ENCODE measurements at places on chromosomes 7 and 10.

DNA sequence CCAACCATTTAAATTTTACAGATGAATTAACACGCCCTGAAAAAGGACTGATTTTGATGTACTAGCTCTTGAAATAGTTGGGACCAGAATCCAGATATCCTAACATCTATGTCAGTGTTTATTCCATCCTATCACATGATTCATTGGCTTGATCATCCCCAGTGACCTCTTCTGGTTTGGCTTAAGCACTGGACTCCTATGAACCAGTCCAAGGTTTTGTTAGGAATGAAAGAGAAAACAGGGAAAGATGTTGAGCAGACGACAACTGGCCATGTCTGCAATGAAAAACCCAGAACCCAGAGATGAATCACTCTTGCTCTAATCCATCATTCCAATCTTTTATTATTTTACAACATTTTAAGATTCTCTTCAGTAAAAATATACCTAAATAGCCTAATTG, 1080.9 kb downstream of the SORCS1 start:
- H3K4me1 ChIP-seq = no peaks in the 10 kb centered on the region
- no peak for DNase-seq
- H3K27me3 ChIP-seq = no peaks in the 10 kb centered on the region

- no peak overlapping the region for H3K27ac ChIP-seq
- DNase-seq = no peak
- no peaks in the 10 kb centered on the region for H3K27me3 ChIP-seq
- no peak overlapping the region for H3K4me3 ChIP-seq
- H3K4me1 ChIP-seq = no peaks in the 10 kb centered on the region
Measured at GRCh38 chr7:85078181-85078580, 108.7 kb downstream of the SEMA3D start.

DNA sequence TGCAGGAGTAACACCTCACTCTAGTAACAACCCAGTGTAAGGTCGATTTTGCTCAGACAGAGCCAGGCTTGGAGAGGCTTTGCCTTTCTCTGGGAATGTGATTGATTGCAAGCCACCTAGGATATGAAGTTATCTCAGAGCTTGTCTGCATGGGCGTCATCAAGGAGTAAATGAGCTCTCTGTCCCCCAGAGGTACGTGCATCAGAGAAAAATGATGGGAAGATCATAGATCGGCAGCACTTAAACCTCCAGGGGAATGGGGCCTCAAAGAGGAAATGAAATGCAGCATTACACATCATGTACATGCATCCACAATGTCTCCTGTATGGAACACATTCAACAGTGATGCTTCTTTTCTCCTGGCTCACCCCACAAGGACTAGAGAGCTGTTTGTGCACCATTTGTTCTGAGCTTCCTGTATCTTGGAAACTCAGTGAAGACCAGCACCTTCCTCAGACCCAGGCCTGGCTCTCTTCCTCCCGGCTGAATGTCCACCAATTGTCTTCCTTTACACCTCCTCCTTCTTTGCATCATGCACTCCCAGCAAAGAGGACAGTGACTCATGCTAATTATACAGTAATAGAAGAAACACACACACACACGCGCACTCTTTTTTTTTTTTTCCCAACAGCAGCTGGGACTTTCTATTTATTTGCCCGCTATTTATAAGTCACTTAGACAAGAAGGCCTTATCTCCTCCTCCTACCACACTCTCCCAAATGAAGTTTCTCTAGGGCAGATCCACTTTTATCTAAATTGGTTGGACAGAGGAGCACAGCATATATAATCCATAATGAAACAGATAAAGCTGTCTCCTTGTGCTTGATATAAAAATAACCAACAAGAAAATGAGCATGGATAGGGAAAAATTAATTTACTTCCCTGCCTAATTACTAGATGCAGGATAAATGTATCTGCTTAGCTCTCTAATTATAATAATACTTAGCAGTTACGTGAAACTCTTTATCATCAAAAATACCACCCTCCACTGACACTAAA, 990.7 kb downstream of the CCSER2 start:
- H3K4me1 ChIP-seq = no peaks in the 10 kb centered on the region
- no peaks in the 10 kb centered on the region for H3K27me3 ChIP-seq

- no peaks in the 10 kb centered on the region for H3K27me3 ChIP-seq
- H3K4me3 ChIP-seq = no peak overlapping the region
- H3K36me3 ChIP-seq = no peaks in the 10 kb centered on the region
- no peaks in the 10 kb centered on the region for H3K4me1 ChIP-seq
- H3K27ac ChIP-seq = no peak overlapping the region
Measured at GRCh38 chr7:43847496-43847895, 21.8 kb downstream of the MRPS24 start.

DNA sequence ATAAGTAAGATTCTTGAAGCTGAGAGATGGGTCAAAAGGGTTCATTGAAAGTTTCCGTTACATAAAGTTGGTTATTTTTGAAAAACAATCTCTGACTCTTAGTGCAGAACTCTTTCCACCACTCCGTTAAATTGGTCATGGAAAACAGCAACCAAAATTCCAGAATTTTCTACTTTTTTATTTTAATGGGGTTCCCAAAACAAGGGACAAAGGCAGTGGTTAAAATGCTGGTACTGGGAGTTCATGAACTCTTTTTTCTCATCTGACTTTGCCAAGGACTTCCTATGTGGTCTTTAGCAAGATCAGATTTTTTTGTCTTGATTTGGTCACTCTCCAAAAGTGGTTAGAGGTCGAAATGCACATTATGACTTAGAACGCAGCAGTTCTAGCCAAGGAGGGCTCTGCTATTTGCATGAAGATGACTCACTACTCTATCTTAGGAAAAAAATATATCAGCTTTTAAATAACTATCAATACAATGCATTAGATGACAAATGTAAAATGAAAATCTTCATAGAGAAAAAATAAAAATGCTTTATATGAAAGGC, 145.7 kb downstream of the REEP3 start:
- no peak overlapping the region for H3K27ac ChIP-seq
- DNase-seq = no peak
- no peaks in the 10 kb centered on the region for H3K36me3 ChIP-seq

- H3K36me3 ChIP-seq = peaks cover 65% of the 10 kb centered on the region
- no peaks in the 10 kb centered on the region for H3K27me3 ChIP-seq
- H3K27ac ChIP-seq = no peak overlapping the region
- no peak overlapping the region for H3K4me3 ChIP-seq
- no peak for DNase-seq
Measured at GRCh38 chr7:130037703-130038102, 13.5 kb downstream of the ZC3HC1 start.

DNA sequence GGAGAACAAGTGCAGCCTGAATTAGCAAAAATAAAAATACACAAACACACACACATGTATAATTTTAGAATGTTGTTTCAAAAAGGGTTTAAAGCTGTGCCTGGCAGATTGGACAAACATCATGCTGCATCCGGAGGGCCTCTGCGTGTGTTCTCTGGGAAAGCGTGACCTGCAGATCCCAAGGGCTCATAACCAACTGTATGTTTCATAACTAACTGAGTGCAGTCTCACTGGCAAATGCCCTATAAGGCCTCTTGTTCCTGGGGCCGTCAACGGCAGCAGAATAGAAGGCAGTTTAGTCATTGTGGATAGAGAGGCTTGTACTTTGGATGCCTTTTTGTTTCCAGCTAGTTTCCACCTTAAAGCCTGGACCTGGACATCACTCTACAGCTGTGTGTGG, 243.8 kb upstream of the KIAA1217 start:
- H3K27me3 ChIP-seq = no peaks in the 10 kb centered on the region
- H3K4me3 ChIP-seq = no peak overlapping the region
- H3K4me1 ChIP-seq = no peaks in the 10 kb centered on the region
- H3K27ac ChIP-seq = no peak overlapping the region

GRCh38 chr7:31051598-31052486, at the start of gene ADCYAP1R1:
ADCYAP1R1 (plus strand) TSS chr7:31052308; CDS start chr7:31063265, 10,957 bp downstream.
- H3K4me1 ChIP-seq = peaks cover 14% of the 10 kb centered on the region
- H3K27me3 ChIP-seq = peaks cover 54% of the 10 kb centered on the region
- peak within 1 kb of the TSS; percentile 1 for H3K4me3 ChIP-seq
- H3K36me3 ChIP-seq = no peaks in the 10 kb centered on the region
- no peak for DNase-seq

- H3K4me3 ChIP-seq = peak overlapping the region; percentile 97
- no peaks in the 10 kb centered on the region for H3K36me3 ChIP-seq
- H3K27me3 ChIP-seq = no peaks in the 10 kb centered on the region
- peak overlapping the region; percentile 100 for H3K27ac ChIP-seq
- peaks cover 4% of the 10 kb centered on the region for H3K4me1 ChIP-seq
Measured at GRCh38 chr10:91410638-91411371, 661 bp downstream of the HECTD2 start.

DNA sequence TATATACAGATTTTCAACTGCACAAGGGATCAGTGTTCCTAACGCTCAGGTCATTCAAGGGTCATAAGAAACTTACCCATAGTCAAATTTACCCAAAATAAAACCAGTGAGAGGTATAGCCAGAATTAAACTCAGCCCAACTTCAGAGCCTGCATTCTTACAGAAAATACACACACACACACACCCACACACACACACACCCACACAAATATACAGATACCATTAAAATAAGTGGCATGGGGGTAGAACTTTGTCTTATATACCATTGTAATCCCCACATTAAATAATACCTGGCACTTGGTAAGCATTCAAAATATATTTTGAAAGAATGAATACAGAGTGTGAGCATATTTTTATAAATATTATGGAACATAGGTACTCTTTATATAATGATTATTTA, 93.8 kb downstream of the CHCHD3 start:
- H3K36me3 ChIP-seq = no peaks in the 10 kb centered on the region
- H3K4me3 ChIP-seq = no peak overlapping the region
- H3K27me3 ChIP-seq = no peaks in the 10 kb centered on the region
- DNase-seq = no peak

GRCh38 chr7:22481726-22482125, 18.3 kb downstream of the STEAP1B start:
- no peaks in the 10 kb centered on the region for H3K27me3 ChIP-seq
- no peak overlapping the region for H3K27ac ChIP-seq
- H3K4me3 ChIP-seq = no peak overlapping the region
- H3K36me3 ChIP-seq = no peaks in the 10 kb centered on the region

DNA sequence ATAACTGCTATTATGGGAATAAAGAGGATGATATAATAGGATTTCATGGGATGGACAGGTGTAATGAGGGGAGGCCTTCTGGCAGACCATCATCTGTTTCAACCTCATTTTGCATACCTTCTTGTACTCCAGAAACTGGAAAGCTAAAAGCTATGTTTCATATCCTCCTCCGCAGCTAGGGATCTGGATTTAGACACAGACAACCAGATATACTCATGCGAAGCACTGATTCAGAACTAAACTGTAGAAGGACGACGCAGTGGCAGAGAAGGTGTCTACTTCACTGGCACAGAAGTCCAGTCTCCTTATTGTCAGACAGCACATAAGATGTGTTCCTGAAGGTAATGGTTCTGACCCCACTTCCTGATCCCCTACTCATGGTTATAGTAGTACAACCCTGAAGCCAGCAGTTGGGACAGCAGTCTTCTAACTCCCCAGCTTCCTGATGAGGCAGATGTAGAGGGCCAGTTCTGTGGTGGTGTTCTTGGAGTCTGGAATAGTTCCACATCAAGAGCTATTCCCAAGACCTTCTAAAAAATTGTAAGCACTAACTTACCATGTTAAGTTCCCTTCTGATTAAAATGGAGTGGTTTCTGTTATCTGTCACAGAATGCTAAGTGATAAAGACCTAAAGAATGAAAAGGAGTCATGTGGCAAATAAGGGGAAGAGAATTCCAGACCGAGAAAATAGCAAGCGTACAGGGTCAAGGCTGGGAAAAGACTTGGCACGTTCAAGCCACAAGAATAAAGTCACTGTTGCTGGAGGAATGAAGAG, 550.3 kb downstream of the GRM8 start:
- no peak overlapping the region for H3K4me3 ChIP-seq
- no peak overlapping the region for H3K27ac ChIP-seq
- H3K27me3 ChIP-seq = no peaks in the 10 kb centered on the region
- no peak for DNase-seq

DNA sequence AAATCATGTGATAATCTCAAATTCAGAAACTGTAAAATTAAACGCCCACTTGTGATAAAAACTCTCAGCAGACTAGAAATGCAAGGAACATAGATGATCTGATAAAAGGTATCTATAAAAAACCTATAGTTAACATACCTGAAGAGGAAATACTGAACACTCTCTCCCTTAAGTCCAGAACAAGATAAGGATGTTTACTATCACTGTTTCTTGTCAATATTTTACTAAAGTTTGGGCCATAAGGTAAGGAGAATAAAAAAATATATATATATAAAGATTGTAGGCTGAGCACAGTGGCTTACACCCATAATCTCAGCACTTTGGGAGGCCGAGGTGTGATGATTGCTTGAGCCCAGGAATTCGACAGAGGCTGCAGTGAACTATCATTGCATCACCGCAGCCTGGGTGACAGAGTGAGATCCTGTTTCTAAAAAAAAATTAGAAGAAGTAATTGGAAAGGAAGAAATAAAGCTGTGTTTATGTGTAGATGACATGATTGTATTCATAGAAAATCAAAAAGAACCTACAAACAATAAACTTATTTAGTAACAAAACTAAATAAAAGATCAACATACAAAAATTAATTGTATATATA, 28.4 kb downstream of the MPLKIP start:
- no peak overlapping the region for H3K27ac ChIP-seq
- peaks cover 8% of the 10 kb centered on the region for H3K36me3 ChIP-seq
- H3K4me1 ChIP-seq = no peaks in the 10 kb centered on the region
- no peak for DNase-seq

DNA sequence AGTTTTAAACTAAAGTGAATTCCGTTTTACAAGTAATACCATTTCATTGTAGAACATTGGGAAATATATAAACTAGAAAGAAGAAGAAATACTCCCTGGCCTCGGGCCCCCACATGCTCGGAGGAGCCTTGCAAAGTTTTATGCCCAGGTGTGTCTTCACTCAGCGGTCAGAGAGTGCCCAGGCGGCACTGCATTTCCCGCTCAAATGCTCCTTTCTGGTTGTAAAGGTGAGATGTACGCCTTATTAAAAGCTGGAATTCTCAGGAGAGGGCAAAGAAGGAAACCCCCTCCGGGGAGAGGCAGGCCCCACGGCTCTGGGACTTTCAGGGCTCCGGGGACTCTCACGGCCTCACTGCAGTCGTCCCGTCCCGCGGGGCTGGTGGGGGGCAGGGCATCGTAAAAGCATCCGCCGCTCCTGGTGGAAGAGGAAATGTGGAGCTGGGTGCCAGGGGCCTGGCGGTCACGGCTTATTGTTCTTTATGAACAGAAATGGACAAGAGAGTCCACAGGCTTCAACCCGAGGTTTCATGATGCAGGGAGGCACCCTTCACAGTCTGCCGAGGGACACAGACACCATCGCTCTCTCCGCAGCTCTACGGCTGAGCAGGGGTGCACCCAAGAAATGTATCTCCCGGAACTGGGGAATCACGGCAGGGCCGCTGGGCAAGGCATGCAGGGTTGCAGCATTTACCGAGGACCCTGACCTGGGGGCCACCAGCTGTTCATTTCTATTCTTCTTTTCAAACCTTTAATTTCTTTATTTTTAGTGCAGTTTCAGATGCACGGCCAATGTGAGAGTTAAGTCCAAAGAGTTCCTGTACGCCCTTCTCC, 47.7 kb upstream of the INPP5A start:
- H3K27ac ChIP-seq = no peak overlapping the region
- H3K4me1 ChIP-seq = no peaks in the 10 kb centered on the region
- no peaks in the 10 kb centered on the region for H3K27me3 ChIP-seq

- peak overlapping the region; percentile 58 for H3K27ac ChIP-seq
- no peak for DNase-seq
- H3K4me1 ChIP-seq = no peaks in the 10 kb centered on the region
- H3K36me3 ChIP-seq = no peaks in the 10 kb centered on the region
- no peak overlapping the region for H3K4me3 ChIP-seq
- no peaks in the 10 kb centered on the region for H3K27me3 ChIP-seq
Measured at GRCh38 chr10:4067931-4068561, 283.0 kb upstream of the KLF6 start.
